NCI-H526 (cell line): ENCODE measurements at places on chromosomes 2 and 18.

GRCh38 chr2:55242617-55243016 lies 10.1 kb downstream of the RPS27A start:
- no peak for DNase-seq

DNA sequence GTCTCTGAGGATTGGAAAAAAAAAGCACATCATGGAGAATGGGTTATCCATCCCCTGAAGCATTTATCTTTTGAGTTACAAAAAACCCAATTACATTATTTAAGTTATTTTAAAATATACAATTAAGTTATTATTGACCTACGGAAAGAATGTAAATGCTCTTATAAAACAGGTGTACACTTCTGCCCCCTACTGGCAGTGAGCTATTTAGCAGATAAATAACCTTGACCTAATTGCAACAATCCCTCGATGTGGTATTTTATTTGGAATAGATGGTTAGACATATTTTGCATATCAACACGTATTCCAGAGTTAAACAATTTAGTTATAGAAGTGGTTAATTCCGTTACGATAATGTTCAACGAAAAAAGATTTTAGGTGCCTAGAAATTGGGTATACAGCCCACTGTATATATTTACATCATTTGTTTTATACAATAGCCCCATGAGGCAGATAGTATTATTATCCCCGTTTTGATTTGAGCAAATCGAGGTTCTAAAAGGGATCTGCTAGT lies 9.1 kb upstream of the DAW1 start:
- peak; percentile 22 for DNase-seq

GRCh38 chr2:20049637-20050036 lies 1.8 kb downstream of the LAPTM4A start:
- DNase-seq: no peak

GRCh38 chr2:169038338-169038757 lies 7.2 kb upstream of the ABCB11 start:
- DNase-seq: no peak

GRCh38 chr2:153096272-153096671 lies 377.9 kb downstream of the ARL6IP6 start:
- no peak for DNase-seq

GRCh38 chr18:44689736-44690135 lies 9.0 kb downstream of the SETBP1 start:
- DNase-seq: no peak

- no peak for DNase-seq
Measured at GRCh38 chr2:228819701-228820100, 451.4 kb downstream of the PID1 start.

DNA sequence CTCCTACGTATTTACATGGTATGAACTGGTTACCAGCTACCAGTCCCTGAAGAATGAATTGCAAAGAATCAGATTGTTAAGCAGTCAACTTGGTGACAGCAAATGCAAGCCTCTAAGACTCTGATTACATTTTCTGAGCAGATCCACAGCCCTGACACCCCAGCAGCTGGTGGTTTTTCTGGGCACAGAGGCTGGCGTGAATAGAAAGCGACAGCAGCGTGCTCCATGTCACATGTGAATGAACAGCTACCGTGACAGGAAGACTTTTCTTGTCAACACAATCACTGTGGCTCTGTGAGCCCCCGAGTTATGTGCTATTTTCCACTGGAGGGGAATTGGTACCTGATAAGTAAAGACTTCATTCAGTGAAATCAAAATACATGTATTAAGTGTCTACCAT lies 93.2 kb upstream of the CBLN2 start:
- no peak for DNase-seq

DNA sequence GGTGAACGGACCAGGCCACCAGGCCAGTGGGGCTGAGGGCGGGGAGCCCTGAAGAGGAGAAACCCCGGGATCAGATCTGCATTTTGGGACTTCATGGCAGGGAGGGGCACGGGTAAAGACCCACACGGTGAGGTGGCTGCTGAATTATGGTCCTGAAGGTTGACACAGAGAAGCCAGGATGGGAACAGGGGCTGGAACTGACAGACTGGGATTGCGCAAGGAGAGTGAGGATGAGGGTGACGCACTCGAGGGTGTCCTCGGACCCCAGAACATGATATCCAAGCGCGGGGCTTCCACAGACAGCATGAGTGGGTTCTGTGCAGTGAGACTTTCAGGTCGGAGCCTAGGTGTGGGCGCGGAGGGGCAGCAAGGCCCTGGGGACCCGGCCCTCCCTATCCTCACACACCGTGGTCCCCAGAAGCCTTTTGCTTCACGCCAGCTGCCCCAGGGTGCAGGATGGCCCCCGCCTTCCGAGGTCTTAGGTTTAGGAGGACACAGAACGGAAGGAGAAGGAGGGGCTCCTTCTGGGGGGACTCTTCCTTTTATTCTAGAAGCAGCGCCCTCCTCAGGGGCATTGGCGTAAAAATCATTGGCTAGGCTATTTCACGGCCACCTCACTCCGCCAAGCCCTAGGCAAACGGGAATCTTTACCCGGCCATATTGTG lies 416.8 kb upstream of the HS6ST1 start:
- DNase-seq: no peak

DNA sequence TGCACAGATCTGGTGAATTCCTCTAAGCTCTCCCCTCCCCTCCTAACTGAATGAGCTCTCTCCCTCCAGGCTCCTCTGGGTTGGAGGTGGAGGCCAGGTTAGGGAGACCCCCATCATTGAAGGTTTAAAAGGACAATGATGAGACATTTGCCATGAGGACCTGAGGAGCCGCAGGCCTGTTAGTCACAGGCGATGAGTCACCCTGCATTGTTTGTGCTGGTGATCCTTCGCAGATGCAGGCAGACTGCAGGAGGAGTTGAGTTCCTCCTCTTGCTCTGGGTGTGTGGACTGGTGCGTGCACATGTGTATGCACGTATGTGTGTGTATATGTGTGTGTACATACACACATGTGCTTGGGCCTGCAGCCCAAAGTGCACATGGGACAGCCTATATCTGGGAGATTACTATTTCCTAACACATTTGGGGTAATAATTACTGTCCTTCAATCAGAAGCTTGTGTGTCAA lies 42.0 kb downstream of the MCFD2 start:
- no peak for DNase-seq

DNA sequence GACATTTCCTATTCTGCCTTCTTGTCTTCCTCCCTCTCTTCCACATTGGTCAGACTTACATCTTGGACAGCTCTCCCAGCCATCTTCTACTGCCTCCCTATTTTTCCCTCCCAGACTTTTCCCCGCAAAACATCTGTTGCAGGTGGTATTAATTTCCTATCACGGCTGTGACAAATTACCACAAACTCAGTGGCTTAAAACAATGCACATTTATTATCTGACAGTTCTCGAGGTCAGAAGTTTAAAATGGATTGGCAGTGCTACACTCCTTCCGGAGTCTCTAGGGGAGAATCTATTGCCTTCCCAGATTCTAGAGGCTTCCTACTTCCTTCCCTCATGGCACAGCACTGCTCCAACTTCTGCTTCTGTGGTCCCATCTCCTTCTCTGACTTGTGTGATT lies 33.3 kb downstream of the STRADB start:
- no peak for DNase-seq

DNA sequence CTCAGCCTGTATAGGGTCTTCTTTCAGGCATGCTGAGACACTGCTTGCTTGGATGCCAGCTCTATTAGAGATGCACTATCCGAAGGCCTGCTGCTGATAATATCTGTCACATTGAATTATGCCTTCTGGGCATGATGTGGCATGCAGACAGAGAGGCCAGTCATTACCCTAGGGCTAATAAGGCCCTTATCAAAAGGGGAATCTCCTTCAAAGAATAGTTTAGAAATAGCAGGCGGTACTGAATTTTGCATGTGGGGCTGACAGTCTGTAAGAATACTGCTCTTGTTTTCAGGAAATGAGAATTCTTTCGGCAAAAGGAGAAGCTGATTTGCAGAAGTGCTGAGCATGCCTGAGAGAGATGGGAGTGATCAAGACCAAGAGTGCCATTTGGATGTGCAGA lies 13.1 kb upstream of the LHCGR start:
- DNase-seq: peak; percentile 68

- DNase-seq: no peak
Measured at GRCh38 chr2:132646540-132647108, 23.4 kb downstream of the LYPD1 start.

GRCh38 chr18:13202571-13202970 lies 16.0 kb upstream of the LDLRAD4 start:
- DNase-seq: no peak

DNA sequence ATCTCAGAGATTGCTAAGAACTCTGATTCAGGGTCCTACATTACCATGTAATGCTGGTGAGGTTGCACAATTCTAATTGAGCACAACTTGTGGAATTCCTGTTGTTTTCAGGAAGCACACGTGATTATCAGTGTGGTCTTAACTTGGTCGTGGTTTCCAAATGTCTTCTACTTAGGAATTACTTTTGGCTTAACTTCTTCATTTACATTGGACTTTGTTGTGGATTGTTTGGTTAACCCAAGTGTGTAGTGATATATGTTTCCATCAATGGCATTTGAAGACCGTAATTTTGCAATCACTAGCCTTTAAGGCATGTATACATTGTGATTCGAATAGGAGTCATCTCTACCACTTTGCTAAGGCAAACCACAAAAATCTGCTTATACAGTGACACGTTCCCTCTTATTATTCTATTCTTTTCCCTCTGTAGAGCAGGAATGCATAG lies 373.3 kb downstream of the IRS1 start:
- DNase-seq: no peak

DNA sequence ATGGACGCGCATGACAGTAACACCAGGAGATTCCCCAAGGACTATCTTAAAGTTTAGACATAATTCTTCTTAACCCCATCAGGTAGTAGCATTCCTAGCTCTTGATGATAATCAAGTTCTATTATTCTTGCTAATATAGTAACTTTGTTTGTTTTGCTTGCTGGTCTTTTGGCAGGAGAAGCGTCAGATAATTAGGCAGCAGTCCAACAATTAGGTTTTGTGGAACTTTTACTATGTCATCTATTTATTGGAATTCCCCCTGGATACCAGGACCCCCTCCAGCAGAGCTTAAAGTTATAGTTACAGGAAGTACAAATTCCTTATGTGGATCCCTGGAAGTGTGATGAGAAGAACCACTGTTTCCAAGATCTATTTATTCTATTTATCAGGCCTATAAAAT lies 1138.0 kb upstream of the FAM98A start:
- DNase-seq: no peak

- peak; percentile 32 for DNase-seq
Measured at GRCh38 chr18:7202169-7202568, 28.7 kb upstream of the LRRC30 start.

GRCh38 chr2:35978218-35978617 lies 377.4 kb upstream of the CRIM1 start:
- no peak for DNase-seq

DNA sequence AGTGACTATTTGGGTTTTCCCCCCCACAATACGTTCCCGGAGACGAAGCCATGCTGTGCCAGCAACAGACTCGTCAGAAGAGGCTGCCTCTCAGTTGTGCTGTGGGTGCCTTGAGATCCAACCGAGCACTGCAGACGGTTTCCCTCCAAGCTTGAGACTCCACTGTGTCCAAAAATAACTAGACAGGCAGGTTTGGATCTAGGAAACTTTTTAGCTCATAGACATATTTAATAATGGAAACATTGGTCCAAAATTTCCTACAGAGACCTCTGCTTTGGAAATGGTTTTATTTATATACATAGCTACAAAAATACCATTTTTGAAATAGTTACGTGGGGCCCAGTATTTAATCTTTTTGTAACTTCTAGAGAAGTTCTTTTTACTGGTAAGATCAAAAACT lies 63.1 kb upstream of the SPATS2L start:
- no peak for DNase-seq

DNA sequence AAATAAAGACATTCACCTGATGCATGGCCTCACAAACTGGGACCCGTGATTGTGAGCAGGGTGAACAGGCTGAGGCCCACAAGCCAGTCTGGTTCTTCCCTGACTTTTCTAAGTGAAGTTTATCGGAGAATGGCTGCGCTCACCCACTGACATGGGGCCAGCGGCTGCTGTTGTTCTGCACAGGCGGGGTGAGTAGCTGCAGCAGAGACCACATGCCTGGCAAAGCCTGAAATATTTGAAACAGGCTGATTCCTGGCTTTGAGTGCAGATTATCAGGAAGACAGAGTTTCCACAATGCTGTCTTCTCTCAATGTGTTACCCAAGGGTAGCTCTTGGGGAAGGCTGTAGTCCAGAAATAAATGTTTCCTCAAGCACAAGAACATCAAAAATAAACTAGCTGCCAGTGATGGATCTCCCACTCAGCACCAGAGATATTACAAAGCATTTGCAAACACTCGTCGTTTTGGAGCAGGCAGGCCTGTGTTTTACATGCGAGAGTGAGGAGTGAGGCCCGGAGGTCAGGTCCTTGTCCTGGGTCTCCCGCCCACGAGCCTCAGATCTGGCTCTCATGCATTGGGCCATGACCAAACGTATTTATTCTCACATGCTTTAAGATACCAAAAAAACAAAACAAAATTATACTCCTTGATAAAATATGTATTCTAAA lies 647.1 kb downstream of the GALR1 start:
- DNase-seq: no peak

GRCh38 chr2:16821692-16822091 lies 156.1 kb upstream of the CYRIA start:
- DNase-seq: no peak

- DNase-seq: no peak
Measured at GRCh38 chr2:21267232-21267835, 143.6 kb downstream of the TDRD15 start.

DNA sequence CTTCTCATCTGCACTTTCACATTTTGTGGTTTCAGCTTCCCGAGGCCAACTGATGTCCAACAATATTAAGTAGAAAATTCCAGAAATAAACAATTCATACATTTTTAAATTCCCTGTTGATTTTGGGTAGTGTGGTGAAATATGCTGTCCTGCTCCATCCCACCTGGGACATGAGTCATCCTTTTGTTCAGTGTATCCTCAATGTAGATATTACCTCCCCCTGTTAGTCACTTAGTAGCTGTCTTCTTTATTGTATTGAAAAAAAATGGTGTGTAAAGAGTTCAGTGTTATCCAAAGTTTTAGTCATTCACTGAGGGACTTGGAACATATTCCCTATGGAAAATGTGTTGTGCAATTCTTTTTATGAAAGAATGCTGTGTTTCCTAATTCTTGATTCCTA lies 348.1 kb downstream of the SOCS6 start:
- DNase-seq: no peak

GRCh38 chr18:11055721-11056120 lies 93.6 kb downstream of the PIEZO2 start:
- no peak for DNase-seq

- DNase-seq: no peak
Measured at GRCh38 chr2:43185146-43185545, 41.3 kb downstream of the ZFP36L2 start.

GRCh38 chr18:36481201-36481657 lies 183.7 kb downstream of the FHOD3 start:
- no peak for DNase-seq

GRCh38 chr18:51659781-51660180 lies 462.3 kb upstream of the MEX3C start:
- no peak for DNase-seq

DNA sequence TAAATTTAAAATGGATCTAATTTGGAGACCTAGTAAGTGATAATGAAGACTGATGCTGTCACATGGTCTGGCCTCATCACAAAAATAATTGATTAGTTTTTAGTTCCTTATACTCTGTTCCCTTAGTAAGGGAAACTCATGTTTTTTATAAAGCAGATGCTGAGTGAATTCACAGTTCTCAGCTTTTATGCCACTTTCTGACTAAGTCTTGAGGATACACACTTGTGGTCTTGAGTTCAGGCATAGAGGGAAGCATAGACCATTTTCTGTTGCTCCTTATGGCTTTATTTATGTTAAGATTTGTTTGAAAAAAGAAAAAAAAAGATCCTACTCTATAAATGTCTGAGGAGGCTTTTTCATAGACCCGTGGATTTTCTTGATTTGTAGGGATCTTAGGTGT lies 91.1 kb downstream of the MAP4K4 start:
- DNase-seq: no peak

GRCh38 chr2:86072271-86072858 lies 33.3 kb downstream of the POLR1A start:
- DNase-seq: no peak
